Stimulated activated CD8-positive, alpha-beta memory T cell treated with anti-CD3 and anti-CD28 coated beads, Interleukin-12 subunit alpha, Interleukin-12 subunit beta, amount 100 ng/mL, for 4 hours (primary cell): ENCODE measurements at places on chromosomes 1 and 21.
A peak's percentile ranks its signal among the peaks of the same experiment; 100 is the strongest.

GRCh38 chr1:83077411-83077810, 921.5 kb downstream of the TTLL7 start:
- no peak for DNase-seq

GRCh38 chr1:220271706-220272046, 577 bp downstream of the RAB3GAP2 start:
- no peak for DNase-seq

DNA sequence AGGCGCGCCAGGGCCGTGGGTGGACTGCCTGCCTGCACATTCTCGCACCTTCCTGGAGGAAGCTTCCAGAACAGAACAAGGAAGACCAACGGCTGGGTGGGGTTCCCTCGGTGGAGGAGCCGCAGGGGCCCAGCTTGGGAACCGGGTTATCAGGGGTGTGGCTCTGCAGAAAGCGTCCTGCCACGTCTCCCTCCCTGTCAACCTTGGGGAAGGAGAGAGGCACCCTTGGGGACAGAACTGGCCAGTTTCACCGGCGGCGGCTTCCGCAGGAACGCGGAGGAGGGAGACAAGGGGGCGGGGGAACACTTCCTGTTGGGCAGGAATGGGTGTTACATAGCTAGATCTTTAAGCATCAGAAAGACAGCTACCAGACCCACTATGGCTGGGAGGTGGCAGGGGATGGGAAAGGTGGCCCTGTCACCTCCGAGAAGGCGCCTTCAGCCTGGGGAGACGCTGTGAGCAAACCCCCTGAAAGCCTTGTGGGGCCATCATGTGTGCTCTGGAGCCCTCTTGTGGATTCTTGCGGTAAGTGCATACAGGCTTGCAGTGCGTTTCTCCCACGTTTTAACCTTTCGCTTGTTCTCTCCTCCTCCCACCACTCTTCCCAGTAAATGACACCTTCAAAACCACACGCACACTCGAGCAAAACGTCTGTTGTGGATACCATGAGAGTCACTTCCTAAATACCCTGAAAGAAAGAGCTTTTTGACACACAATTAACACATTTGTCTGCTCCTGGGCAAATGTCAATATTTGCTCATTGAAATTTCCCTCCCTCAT, 3.8 kb upstream of the PLEKHA6 start:
- DNase-seq: peak; percentile 63

GRCh38 chr21:15015622-15016471, 49.0 kb downstream of the NRIP1 start:
- DNase-seq: no peak

DNA sequence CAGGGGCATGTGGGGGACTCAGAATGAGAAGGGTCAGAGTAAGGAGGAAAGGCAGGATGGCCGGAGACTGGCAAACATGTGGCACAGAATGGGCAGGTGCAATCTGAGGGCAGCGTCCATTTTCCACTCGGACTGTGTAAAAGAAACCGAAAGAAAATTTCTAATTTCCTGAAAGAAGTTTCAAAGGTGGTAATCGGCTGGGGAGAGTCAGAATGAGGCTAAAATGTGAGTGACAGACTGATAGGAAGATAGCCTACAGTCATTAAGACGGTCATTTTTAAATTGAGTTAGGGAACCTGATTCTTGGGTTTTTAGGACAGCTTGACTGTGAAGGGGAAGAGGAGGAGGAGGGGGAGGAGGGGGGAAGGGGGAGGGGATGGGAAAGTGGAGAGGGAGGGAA, 23.6 kb downstream of the COA6 start:
- DNase-seq: no peak

GRCh38 chr1:1324084-1324523, 356 bp downstream of the INTS11 start:
- no peak for DNase-seq

DNA sequence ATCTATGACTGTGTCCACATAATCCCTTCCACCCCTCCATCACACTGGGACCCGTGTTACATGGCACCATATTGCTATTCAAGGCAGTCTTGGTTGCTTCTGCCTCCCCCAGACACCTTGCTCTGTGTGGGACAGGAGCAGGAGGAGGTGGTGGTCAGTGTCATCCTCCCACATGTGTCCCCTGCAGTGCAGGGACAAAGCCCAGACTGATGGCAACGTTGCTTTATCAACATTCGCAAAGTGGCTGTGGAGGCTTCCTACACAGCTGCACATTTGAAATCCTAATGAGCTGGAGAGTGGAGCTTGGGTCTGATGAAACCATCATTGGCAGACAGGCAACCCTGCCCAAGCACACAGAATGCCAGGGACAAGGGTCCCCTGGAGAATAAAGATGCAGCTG, 26.2 kb downstream of the TRIM67 start:
- no peak for DNase-seq

DNA sequence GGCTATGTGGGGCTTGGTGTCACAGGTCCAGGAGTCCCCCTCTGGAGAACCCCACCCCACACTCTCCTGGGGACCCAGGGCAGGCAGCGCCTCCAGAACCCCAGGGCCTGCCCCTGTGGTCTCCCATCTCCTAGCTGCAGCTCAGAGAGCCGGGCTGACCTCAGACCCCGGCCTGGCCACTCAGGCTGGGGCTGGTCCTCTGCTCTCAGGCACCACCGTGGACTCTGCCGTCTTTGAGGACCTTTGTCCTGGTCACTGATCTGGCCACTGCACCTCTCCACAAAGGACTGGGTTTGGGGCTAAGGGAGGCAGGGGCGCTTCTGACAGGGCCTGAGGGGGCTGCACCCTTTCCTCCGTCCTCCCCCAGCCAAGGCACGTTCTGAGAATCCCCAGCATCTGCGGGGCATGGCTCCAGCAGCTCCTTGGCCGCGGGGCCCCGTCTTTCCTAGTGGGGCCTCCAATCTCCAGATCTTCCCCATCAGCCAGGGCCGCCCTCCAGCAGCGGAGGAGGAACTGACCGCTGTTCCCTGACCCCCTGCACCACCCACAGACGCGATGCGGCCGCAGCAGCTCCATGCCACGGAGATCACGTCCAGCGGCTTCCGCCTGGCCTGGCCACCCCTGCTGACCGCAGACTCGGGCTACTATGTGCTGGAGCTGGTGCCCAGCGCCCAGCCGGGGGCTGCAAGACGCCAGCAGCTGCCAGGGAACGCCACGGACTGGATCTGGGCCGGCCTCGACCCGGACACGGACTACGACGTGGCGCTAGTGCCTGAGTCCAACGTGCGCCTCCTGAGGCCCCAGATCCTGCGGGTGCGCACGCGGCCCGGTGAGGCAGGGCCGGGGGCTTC, 3.3 kb downstream of the VWA1 start:
- no peak for DNase-seq

GRCh38 chr1:3924825-3925220, 24.8 kb upstream of the C1orf174 start:
- no peak for DNase-seq

DNA sequence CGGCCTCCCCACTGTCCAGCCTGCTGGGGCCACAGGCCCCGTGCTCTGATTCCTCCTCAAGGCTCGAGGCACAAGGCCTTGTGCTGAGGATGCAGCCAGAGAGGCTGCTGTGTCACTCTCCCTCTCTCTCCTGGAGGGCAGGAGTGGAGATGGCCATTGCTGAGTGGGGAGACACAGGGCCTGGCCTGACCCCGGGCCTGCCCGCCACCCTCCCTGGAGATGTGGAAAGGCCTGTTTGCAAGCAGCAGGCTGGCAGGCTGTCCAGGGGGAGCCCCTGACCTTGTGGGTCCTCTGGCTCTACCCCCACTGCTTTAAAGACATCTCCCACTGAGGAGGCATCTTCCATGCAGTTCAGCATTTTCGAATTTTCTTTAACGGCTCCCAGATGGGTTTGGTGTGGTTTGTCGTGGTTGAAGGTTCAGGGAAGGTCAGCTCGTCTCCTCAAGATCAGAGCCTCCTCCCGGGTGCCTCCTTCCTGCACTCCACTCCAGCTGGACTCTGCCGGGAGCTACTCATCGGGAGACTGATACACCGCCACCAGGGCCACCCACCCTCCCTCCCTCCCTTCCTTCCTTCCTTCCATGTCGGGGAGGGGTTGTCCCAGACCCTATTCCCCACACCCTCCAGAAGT, 69.1 kb downstream of the SPSB1 start:
- no peak for DNase-seq

DNA sequence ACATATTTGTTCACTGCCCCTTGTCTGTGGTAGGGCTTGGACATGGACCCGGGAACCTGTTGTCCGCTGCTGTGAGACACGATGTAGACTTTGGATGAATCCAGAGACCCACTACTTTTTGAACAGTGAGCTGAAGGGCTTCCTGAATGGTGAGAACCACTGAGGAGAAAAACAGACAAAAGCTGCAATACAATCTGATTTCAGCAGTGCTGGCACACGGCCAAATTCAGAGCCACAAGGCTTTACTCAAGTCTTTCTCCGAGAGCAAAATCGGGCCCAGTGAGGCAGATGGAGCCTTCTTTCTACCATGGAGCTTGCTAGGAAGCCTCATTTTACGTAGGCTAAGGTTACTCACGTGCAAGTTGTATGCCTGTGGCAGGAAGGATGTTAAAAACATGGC, 197.6 kb downstream of the SIPA1L2 start:
- no peak for DNase-seq

DNA sequence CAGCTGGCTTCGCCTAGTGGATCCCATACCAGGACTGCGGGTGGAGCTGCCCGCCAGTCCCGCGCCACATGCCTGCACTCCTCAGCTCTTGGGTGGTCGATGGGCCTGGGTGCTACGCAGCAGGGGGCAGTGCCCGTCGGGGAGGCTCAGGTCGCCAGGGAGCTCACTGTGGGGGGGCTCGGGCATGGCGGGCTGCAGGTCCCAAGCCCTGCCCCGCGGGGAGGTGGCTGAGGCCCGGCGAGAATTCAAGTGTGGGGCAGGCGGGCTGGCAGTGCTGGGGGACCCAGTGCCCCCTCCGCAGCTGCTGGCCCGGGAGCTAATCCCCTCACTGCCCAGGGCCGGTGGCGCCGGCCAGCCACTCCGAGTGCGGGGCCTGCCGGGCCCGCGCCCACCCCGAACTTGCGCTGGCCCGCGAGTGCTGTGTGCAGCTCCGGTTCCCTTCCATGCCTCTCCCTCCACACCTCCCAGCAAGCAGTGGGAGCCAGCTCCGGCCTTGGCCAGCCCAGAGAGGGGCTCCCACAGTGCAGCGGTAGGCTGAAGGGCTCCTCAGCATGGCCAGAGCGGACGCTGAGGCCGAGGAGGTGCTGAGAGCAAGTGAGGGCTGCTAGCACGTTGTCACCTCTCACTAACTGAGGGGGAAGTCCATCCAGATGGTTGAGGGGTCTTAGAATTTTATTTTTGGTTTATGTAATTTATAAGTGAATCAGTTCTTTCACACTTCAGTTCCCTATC, 85.2 kb upstream of the HMCN1 start:
- DNase-seq: no peak

- no peak for DNase-seq
Measured at GRCh38 chr1:89999208-89999607, 4.3 kb downstream of the ZNF326 start.

GRCh38 chr1:56773341-56774066, 45.7 kb downstream of the FYB2 start:
- DNase-seq: no peak

GRCh38 chr1:89538361-89538760, 13.7 kb downstream of the LRRC8B start:
- DNase-seq: no peak

GRCh38 chr1:114669562-114670082, at the start of gene DENND2C:
TSS of gene DENND2C (minus strand) at chr1:114670049. CDS start at chr1:114625984, 44,065 bp downstream.
- DNase-seq: no peak

DNA sequence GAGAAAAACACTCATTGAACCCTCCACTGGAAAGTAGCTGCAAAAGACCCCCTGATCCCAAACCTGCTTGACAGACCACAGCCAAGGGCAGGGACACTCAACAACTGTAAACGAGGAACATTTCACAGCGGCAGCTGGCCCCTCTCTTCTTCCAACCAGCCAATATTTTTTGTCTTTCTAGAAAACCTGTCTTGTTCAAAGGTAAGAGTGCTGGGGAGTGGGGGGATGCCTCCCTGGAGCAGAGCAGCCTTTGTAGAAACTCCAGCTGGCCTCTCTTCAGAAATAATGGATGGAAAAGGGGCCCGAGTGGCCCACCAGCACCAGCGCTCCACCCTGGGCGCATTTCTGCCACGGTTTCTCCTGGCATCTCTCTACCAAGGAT, 384.0 kb downstream of the RRAGC start:
- DNase-seq: no peak

GRCh38 chr1:1614204-1614953, 921 bp upstream of the MIB2 start:
- DNase-seq: peak; percentile 34

DNA sequence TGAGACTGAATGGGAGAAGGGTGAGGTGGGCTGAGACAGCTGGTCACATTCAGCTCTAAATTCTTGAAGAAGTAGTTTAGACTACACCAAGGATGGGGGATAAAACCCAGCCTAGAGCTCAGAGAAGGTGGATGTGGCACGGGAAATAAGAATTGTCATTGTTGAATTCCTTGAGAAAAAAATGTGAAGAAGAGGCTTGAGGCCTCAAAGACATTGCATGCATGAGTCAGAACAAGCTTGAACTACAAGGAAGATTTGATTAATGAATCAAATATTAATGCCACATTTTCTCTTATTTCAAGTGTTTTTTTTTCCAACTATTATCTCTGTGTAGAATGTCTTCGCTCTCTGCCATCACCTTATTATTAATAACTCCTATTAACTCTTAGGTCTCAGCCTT, 58.9 kb downstream of the MAP3K7CL start:
- no peak for DNase-seq

DNA sequence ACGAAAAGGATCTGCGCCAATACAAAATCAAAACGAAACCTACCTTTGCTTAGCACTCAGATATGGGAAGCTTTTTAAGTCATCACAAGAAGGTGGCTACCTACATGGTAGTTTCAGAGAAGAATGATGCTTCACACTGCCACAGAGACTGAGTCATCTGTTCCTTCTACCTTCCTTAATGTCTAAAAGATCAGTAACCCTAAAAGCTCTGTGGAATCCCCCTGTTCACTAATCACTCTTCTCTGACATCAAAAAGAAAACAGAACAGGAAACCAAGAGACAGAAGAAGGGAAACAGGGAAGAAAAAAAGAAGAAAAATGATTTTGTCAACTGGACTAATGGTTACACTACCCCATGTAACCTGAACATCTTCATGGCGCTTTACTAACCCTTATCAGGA, 177.2 kb downstream of the SMYD3 start:
- no peak for DNase-seq

DNA sequence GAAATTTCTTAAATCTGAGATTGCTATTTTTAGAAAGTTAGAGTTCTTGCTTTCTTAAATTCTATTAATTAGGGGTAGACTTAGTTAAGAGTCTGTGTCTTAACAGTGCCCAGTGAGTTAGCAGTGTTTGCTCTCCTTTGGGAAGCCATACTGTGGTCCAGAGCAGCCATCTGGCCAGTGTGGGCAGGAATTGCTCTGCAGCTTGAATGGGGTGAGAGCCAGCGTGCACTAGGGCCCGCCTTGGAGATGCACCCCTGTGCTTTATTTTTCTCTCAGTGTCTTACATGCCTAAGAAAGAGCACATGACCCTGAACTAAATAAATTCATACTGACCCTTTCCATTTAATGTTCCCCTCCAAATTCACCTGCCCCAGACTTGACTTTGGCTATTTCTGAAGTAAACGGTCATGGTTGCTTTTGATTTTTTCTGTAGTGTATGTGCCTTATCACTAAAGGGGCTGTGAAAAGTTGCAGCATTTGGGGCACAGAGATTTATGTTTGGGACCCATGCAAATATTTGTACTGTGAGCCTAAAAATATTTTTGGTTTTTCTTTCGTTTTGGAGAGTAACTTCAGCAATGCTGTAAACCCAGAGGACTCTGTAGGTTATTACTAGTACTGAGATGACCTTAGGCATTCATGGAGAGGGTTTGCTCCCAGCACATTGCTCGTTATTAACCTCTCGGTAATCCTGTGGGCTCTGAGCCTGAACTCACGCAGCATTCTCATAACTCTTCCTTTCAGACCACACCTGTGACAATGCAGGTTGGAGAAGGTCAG, 21.3 kb upstream of the KCNQ4 start:
- no peak for DNase-seq
